ENCODE measurements at places on chromosomes 6 and 20.

- DNase-seq = no peak
These were observed 22.9 kb upstream of the HMGA1 start for GRCh38 chr6:34213772-34214171.

GRCh38 chr20:43900121-43900466 is 14.6 kb upstream of the TOX2 start:
- DNase-seq = no peak

DNA sequence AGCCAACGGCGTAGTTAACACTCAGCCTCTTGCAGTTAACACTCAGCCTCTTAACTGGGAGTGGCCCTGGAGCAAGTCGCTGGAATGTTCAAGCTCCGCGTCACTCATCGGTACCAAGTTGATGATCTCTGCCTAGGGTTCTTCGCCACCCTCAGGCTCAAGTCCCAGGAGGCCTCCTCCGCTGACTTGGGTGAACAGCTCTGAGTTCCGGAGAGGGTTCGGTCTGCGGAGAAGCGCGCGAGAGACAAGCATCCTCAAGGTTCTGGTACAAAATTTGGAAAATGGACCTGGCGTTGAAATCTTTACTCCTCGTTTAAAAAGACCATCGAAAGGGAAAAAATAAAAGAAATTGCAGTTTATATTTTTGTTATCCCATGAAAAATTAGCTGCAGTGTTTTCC is 876 bp upstream of the DSP start:
- DNase-seq = no peak

DNA sequence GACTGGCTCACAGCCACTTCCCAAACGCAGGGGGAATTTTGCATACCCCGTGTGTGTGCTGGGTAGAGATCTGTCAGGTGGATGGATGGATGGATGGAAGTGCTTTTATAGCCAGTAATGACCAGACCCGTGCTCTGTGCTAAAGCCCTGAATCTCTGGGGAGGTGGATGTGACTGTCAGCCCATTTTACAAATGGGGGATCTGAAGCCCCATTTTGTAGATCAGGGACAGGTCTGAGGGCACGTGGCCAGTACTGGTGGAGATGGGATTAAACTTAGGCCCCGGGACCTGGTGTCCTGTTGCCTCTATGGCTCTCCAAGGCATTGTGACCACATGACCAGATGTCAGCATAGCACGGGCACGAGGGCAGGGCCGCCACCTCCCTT is 38.2 kb upstream of the ZBP1 start:
- no peak for DNase-seq

DNA sequence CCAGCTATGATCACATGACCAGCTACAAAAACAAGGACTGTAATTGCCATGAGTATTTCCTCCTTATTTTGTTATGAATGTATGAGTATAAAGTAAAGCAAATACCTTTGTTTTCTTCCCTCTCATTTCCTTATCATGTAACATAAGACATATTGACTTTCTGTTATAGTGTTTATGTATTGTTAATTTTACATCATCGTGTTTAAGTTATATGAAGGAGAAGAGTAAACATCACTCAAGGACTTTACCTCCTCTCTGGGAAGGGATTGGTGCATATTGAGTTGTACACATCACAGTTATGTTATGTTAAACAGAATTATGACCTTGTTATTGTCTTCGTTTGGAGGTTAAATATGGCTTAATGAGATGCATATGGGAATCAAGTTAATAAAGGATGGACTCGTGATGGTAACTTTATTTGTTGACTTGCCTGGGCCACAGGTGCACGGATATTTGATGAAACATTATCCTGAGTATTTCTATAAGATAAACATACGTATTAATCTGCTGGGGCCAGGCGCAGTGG is 57.3 kb upstream of the CNKSR3 start:
- DNase-seq = no peak

Data from NK-92 treated with Interleukin-12 subunit alpha and Interleukin-12 subunit beta, amount 100 ng/mL, for 24 hours (cell line).